ENCODE measurements at places on chromosomes 1 and 21. TPM values are rescaled to one million over a fixed set of nuclear protein-coding genes. Genes with fewer than 3 reads are reported as not detected.

- DNase-seq, result peak; percentile 53
These were observed 3.1 kb downstream of the RNF207 start for GRCh38 chr1:6208723-6209660.

GRCh38 chr1:169024800-169025271, 81.7 kb upstream of the ATP1B1 start:
- DNase-seq, result no peak

- DNase-seq, result no peak
These were observed 12.4 kb upstream of the C2CD2 start for GRCh38 chr21:41966041-41966833.

- no peak for DNase-seq
These were observed 15.5 kb upstream of the PSMG1 start for GRCh38 chr21:39198800-39199199.

- DNase-seq, result no peak
These were observed 1127.5 kb upstream of the NCAM2 start for GRCh38 chr21:19870682-19871081.

GRCh38 chr21:41927727-41928409, 25.9 kb downstream of the C2CD2 start:
- DNase-seq, result peak; percentile 32

- DNase-seq, result no peak
These were observed 453.7 kb downstream of the SETD4 start for GRCh38 chr21:35606578-35606977.

GRCh38 chr1:56719171-56719570, 74.1 kb downstream of the PRKAA2 start:
- DNase-seq, result no peak

DNA sequence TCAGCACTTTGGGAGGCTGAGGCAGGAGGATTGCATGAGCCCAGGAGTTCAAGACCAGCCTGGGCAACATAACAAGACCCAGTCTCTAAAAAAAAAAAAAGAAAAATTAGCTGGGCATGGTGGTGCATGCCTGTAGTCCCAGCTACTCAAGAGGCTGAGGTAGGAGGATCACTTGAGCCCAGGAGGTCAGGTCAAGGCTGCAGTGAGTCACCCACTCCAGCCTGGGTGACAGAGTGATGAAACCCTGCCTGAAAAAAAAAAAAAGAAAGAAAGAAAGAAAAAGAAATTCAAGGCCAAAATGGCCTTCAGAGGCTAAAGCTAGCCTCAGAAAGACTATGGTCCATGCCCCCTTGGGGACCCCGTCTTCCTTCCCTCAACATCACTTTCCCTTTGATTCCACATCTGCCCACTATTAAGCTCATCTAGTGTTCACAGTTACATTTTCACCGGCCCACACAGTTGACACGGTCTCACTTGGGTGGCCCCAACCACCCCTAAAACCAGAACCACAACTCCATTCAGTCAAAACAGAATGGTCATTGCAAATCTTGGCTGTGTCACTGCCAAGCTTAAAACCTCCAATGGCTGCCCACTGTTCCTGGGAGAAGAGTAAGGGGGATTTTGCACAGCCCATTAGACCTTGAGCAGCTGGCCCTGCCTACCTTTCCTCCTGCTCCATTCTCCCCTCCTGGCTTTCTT, 2.1 kb upstream of the CAPN8 start:
- no peak for DNase-seq

GRCh38 chr1:201964261-201964660, 9.0 kb downstream of the TIMM17A start:
- no peak for DNase-seq

DNA sequence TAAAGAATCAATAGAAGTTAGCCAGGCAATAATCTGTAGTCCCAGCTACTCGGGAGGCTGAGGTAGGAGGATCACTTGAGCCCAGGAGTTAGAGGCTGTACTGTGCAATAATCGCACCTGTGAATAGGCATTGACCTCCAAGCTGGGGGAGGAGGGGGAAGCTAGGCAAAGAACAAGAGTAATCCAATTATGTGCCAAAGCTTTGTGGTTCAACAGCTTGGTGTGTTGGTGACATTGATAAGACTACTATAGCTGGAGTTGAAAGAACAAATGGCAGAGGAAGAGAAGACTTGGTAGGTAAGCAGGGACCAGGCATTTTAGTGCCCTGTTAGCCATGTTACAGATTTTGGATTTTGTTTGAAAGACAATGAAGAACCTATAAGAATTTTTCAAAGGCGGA, 2.1 kb upstream of the TMCO2 start:
- no peak for DNase-seq

DNA sequence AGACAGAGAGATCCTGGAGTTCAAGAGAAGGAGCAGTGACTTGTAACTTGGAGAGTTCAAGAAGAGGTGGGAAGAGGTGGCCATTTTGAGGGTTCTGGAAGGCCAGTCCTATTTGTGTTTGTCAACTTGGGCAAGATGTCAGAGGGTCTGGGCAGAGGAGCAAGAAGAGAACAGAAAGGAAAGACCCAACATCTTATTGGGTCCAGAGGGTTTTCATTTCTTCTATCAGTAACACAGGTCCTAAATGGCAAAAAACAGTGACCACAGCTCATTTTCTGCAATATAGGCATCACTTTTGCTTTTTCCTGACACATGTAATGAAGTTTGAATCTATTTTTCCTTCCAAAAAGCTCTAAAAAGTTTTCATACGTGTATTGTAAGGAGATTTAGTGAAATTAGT, 38.3 kb upstream of the MAP10 start:
- no peak for DNase-seq

GRCh38 chr1:113949007-113949406, 19.9 kb downstream of the HIPK1 start:
- DNase-seq, result peak; percentile 31

RAB4A gene
- 14.7 TPM for polyA plus RNA-seq

SH2D1B gene
- polyA plus RNA-seq, result 0.15 TPM

LY9 gene
- polyA plus RNA-seq, result 252 TPM

PDE4DIP gene
- polyA plus RNA-seq, result 18.4 TPM
